ENCODE measurements at places on chromosomes 7 and 10.

DNA sequence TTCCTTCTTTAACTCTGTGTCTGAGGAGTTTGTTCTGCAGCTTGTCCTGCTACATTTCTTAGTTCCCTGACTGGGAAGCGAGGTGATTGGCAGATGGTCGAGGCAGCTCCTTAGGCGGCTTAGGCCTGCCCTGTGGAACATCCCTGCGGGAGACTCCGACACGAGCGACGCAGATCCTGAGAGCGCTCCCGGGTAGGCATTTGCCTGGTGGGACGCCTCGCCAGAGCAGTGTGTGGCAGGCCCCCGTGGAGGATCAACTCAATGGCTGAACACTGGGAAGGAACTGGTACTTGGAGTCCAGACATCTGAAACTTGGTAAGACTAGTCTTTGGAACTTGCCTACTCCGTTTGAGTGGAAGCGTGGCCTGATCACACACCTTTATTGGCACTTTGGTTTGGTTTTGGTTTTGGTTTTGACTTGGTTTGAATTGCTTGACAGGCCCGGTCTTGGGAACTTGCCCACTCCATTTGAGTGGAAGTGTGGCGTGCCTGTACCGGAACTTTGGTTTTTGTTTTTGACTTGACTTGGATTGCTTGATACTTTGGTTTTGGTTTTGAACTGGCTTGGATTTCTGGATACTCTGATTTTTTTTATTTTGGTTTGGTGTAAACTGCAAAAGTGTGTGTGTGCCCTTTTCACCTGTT is 42.6 kb downstream of the MAP3K8 start:
- DNase-seq = no peak

GRCh38 chr7:95041031-95041430 is 133.6 kb downstream of the PPP1R9A start:
- no peak for DNase-seq

GRCh38 chr7:125599387-125599786 is 669.8 kb upstream of the POT1 start:
- no peak for DNase-seq

- no peak for DNase-seq
Observed at GRCh38 chr7:27842851-27843250, 102.9 kb downstream of the TAX1BP1 start.

GRCh38 chr7:94969434-94970084 is 62.2 kb downstream of the PPP1R9A start:
- no peak for DNase-seq

DNA sequence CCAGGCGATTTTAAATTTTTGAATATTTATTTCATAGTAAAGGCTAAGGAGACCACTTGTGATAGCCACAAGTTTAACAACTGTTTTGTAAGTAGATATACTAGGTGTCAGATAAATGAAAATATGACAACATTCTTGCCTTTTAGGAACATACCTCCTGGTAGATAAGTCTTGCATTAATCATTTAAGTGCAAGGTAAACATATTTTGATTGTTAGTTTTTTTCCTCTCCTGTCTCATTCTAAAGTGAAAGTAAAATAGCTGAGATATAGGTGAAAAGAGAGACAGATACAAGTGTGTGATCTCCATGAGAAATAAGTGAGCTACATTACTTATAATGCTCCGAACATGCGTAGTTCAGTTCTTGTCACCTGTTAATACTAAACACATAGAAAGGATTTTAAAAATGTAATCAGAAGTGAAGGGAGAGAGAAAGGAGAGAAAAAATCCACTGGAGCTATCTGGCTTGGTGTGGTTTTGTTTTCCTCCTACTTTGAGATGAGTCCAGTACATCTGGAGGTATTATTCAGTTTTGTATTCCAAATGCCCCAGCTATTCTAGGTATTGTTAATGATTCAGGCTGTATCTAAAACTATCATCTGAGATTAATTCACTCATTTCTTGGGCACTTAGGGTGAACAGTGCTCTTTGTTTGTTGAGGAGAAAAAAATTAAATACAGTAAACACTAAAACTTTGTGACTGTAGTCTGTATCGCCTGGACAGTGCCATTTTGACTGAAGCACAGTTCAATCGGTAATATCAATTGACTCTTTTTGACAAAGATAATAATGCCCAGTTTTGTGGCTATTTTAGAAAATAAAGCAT is 21.2 kb downstream of the GLCCI1 start:
- no peak for DNase-seq

DNA sequence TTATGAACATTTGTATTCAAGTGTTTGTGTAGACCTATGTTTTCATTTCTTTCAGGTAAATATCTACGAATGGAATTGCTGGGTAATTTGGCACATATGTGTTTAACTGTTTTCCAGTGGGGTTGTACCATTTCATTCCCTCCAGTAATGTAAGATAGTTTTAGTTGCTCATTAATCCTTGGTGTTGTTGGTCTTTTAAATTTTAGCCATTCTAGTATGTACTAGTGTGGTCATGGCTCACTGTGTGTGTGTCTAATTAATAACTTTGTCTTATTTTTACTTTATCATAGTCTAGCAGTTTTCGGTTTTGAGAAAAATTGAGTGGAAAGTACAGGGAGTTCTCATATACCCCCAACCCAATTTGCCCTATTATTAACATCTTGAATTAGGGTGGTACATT is 278.8 kb downstream of the CAMK1D start:
- no peak for DNase-seq

DNA sequence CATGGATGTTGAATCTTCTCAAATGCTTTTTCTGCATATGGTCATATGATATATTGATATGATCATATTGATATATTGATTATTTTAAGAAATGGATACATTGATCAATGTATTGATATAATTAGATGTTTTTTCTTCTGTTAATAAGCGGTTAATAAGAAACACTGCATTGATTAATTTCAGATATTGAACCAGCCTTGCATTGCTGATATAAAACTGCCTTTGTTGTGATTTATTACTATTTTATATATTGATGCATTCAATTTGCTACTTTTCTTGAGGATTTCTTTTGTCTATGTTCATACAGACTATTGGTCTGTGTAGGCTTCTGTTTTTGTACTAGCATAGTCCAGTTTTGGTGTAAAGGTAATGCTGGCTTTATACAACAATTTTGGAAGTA is 79.7 kb upstream of the ELN start:
- no peak for DNase-seq

- no peak for DNase-seq
Observed at GRCh38 chr10:98411166-98411565, 3.8 kb downstream of the PYROXD2 start.

- DNase-seq = no peak
Observed at GRCh38 chr7:6226194-6226799, 46.1 kb downstream of the CYTH3 start.

- no peak for DNase-seq
Observed at GRCh38 chr7:117901089-117901797, 28.0 kb upstream of the CTTNBP2 start.

DNA sequence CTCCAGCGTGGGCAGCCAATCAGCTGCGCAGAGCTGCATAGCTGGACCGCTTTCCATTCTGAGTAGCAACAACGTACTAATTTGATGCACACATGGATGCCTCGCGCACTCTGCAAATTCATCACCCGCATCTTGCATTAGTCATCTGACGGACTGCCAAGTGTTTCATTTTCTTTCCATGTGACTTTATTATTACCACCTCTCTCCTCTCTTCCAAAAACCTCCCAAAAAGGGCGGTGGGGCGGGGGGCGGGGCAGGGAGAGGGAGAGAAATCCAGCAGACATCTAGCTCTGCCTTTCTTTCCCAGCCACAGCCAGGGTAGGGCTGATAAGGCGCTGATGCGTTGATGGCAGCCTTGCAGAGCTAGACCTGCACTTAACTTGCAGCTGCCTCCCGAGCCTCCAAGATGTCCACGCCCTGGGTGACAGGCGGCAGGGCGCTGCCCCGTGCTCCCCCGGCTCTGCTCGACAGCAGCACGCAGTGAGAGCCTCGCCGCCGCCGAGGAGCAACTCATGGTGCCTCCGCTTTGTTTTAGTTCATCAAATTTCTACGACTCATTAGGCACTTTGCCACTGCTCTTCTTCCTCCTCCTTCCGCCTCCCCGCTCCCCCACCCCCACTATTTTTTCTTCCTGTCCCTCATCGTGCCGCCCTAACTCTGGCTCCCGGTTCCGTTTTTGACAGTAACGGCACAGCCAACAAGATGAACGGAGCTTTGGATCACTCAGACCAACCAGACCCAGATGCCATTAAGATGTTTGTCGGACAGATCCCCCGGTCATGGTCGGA is 147.3 kb downstream of the CELF2 start:
- DNase-seq = peak; percentile 54

GRCh38 chr10:12195281-12195602 is 449 bp downstream of the NUDT5 start:
- no peak for DNase-seq

DNA sequence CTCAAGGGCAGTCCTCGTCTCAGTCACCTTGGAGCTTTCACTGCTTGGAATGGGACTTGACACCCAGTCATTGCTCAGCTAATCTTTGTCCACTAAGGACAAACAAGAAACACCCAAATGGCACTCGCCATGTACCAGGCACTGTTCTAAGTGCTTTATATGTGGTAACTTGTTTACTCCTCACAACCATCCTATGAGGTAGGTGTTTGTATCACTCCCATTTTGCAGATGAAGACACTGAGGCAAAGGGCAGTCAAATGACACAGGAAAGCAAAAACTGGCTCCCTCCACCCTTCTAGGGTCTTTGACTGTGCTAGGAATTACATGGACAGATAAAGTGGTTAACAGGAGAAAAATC is 24.7 kb downstream of the DNAJB12 start:
- DNase-seq = no peak

DNA sequence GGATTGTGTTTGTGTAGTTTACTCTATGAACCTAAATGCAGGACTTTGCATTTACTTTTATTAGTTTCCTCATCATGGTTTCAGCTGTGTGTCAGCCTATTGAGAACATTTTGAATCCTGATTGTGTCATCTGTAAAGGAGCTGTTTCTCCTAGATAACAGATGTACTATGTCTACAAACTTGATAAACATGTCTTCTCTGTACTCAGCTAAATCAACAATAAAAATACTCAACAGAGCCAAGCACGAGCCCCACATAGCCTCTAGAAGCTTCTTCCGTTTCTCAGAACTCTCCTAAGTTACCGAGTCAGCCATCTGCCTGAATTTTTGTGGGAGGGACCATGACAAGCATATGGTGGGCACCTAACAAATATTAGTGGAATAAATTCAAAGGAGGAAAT is 234.7 kb downstream of the SKAP2 start:
- no peak for DNase-seq

DNA sequence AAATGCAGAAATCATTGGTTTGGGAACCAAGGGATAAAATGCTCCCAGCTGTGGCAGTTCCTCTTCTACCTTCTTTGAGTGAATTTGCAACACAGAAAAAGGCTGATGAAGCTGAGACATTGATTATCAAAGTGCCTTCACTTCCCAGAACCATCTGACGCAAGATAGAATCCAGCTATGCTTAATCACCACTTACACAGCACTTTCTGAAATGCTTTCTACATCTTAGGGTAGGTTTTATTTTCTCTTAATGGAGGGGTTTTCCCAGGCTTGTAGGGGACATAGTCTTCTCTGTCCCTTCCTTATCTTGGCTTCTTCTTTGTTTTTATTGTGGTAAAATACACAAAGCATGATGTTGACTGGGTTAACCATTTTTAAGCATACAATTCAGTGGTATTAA is 332.6 kb upstream of the ZNF32 start:
- no peak for DNase-seq

DNA sequence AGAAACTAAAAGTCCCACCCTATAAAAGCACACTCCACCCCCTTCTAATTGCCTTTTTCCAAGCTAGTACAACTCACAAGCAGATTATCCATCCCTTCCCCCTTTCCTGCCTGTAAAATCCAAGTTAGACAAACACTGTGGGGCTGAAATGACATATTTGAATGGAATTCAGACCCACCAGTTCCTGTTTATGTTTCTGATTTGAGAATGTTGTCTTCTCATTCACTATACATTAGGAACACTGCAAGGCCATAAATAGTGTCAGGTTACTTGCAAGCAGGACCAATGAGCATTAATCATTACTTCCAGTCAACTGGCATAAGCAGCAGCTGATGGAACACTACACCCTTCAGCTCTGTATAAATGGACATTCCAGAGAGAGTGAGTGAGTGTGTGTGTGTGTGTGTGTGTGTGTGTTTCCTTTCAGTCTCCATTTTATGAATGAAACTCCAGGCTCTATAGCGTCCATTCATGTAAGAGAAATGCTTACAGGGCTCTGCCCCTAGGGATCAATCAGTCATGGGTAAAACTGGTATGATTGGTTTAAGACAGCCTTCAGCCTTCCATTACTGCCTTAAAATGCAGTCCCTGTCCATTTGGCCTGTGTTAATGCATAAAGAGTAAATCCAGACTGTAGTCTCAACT is 69.3 kb downstream of the ETV1 start:
- no peak for DNase-seq

DNA sequence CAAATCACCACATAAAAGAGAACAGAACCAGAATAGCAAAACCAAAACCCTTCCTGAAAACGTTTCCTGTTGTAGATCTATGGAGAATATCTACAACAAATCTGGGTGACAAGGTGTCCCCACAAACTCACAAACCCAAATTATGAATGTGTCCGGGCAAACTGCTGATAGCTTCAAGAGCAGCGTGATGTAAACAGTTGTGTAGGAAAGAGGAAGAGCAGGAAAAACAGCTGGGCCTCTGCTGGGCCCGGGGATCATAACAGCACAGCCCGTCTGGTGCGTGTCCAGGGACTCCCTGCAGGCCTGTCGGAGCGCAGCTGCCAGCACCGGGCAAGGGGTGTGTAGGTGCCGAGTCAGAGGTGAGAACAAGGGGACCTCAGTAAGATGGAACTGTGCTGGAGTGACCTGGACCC is 53.7 kb downstream of the KCNH2 start:
- DNase-seq = no peak

DNA sequence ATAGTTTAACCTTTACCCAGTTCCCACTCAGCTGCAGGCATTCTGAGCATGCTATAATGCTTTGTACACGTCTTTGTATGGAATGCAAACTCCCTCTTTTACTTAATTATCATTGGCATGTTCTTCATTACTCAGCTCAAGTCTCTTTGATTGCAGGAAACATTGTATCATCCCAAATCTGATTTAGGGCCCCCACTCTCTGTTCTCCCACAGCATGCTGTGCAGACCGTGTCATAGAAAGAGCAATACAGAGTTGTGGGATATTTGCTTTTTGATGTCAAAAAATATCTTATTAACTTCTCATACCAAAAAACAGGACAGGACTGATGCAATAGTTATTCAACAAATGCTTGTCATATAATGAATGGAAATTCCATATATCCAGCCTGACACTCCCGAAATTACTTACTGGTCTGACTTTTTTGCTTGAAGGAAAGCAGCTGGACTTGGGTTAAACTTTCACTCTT is 1081.5 kb upstream of the C7orf33 start:
- no peak for DNase-seq

- no peak for DNase-seq
Observed at GRCh38 chr10:60461688-60462087, 72.0 kb upstream of the ANK3 start.

GRCh38 chr10:34585422-34586112 is 229.5 kb downstream of the PARD3 start:
- no peak for DNase-seq

DNA sequence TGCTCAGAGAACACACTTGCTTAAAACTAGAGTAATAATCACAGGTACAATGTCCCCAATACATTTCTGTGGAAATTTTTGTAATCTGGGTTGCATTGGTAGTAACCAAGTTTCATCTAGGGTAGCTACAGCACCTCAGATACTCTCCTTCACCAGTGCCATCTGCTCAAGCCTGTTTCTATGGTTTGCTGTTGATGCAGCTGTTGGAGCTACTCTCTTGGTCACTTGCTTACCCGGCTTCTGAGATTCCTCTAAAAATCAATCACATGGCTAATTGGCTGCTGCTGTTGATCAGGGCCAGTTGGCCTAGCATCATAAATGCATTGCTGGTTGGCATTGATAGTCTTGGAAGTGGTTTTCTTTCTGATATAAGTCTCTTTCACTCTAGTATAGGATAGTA is 220.8 kb downstream of the BICC1 start:
- DNase-seq = no peak

All from stimulated activated CD8-positive, alpha-beta memory T cell treated with anti-CD3 and anti-CD28 coated beads, Interleukin-4, amount 100 ng/mL, for 24 hours (primary cell).